ENCODE measurements at places on chromosomes 6 and 20.
A peak's percentile ranks its signal among the peaks of the same experiment; 100 is the strongest.

DNA sequence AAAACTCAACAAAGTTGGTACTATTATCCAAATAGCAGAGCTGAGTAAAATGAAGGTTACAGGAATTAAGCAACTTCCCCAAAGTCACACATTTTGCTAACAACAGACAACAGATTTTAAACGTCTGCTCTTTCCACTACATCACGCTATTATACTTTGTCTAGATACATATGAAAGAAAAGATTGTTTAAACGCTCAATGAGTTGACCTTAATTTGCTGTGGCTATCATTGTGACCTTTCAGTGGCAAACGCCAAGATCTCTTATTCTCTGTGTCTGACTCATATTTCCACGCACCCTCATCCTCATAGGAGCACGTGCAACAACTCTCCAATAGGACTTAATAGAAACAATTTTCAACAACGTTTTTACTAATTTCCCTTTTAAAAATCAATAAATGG, 540.1 kb downstream of the MAFB start:
- no peak for DNase-seq

- DNase-seq = no peak
Observed at GRCh38 chr6:113901482-113901881, 44.3 kb downstream of the MARCKS start.

DNA sequence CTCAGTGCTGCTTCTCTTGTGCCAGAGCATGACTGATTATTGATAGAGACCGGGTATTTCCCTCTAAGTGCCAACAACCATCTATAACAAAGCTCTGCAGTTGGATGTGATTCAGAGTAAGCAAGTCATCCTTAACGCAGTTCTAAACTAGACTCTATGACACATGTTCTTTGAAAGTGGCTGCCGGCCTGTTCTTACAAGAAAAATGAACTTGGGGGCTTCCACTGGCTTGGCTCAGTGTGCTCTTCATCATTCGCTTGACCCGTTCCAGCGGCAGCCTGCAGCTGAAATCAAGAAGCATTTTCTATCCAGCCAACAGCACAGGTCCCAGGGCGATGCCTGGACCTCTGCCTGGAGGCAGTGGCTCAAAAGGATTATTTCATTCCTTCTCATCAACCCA, 29.8 kb downstream of the GFOD1 start:
- no peak for DNase-seq

GRCh38 chr20:61646453-61646852, 394.4 kb downstream of the CDH4 start:
- DNase-seq = no peak

- no peak for DNase-seq
Observed at GRCh38 chr20:36092398-36093024, 62.0 kb upstream of the EPB41L1 start.

DNA sequence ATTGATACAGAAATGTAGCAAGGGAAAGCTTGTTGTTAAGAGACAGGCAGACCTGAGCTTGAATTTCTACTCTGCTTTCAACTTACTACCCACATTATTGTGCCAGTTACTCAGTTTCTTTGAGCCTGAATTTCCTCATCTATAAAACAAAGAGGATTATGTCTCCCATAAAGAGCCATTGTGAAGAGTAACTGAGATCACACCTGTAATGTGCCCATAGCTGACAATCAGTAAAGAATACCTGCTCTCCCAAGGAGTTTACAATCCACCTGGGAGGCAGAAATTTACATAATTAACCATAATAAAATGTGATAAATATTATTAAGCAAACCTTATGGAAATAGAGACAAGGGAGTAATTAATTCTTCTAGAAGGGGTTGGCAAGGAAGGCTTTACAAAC, 204.9 kb downstream of the EPM2A start:
- no peak for DNase-seq

GRCh38 chr6:33862536-33862935, 58.7 kb upstream of the MLN start:
- no peak for DNase-seq

GRCh38 chr20:3031524-3032147, 11.8 kb upstream of the GNRH2 start:
- no peak for DNase-seq

DNA sequence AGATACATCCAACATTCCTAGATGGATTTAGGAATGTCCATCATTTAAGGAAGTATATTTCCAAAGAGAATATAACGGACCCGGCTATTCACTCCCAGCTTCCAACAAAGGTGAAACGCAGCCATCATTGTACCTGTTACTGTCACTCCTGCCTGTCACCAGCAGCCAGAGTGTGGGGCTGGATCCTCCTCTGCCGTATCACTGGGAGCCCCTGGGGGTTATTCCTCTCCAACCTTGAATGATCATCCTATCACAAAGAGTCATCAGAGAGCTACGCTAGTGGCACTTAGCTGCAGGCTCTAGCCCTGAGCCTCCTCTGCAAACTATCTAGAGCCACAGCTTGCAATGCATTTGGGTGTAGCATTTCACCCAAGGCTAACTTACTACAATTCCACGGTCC, 73.6 kb upstream of the NHSL1 start:
- no peak for DNase-seq

- no peak for DNase-seq
Observed at GRCh38 chr6:153074761-153075160, 56.3 kb downstream of the RGS17 start.

GRCh38 chr20:47086316-47086715, 191.7 kb downstream of the EYA2 start:
- DNase-seq = no peak

GRCh38 chr6:86937219-86938079, at the start of gene HTR1E:
HTR1E (plus strand) TSS chr6:86937528; CDS start chr6:87015335, 77,807 bp downstream.
- DNase-seq = no peak

- peak; percentile 33 for DNase-seq
Observed at GRCh38 chr20:38353316-38353715, 7.0 kb downstream of the LBP start.

DNA sequence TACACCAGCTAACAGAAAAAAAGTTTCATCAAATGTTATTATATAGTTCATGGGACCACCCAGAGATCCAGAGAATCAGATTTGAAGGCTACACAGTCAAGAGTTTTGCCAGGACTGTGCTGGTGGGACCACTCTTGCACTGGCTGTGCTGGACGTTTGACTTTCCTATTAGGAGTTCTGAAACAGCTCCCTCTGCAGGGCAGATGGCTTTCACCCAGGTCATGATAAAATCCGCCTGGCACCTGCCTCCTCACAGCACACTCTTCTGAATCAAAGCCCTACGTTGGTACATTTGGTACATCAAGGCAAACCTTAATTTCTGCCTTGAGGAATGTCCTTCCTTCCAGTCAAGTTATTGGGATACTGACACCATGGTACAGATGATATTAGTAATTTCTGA, 302.1 kb downstream of the ZNF217 start:
- DNase-seq = no peak

DNA sequence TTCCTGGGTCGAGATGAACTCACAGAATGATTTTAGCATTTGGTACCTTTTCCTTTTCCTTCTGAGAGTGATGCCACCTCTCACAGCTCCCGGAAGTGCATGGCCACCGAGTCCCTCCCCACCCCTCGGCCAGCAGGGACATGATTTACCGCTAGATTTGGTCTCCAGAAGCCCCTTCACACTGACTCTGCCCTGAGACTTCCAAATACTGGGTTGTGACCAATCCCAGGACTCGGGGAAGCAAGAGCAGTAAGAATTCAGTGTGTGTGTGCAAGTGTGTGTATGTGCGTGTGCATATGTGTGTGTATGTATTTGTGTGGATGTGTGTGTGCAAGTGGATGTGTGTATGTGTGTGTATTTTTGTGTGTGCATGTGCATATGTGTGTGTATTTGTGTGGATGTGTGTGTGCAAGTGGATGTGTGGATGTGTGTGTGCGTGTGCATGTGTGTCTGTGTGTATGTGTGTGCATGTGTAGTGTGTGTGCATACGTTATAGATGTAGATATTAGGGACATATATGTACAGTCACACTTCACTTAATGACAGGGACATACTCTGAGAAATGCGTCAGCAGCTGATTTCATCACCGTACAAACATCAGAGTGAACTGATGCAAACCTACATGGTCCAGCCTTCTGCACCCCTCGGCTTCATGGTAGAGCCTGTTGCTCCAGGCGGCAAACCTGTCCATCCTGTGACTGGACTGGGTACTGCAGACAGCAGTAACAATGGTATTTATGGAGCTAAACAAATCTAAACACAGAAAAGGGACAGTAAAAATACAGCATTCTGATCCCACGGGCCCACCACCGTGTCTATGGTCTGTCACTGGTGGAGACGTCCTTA, 374.5 kb downstream of the TAF4 start:
- no peak for DNase-seq

GRCh38 chr20:57794600-57795341, 85.0 kb upstream of the PMEPA1 start:
- DNase-seq = no peak

- DNase-seq = no peak
Observed at GRCh38 chr20:2795451-2795850, 5.0 kb downstream of the CPXM1 start.

- DNase-seq = no peak
Observed at GRCh38 chr6:70280400-70280853, 22.5 kb downstream of the COL9A1 start.

DNA sequence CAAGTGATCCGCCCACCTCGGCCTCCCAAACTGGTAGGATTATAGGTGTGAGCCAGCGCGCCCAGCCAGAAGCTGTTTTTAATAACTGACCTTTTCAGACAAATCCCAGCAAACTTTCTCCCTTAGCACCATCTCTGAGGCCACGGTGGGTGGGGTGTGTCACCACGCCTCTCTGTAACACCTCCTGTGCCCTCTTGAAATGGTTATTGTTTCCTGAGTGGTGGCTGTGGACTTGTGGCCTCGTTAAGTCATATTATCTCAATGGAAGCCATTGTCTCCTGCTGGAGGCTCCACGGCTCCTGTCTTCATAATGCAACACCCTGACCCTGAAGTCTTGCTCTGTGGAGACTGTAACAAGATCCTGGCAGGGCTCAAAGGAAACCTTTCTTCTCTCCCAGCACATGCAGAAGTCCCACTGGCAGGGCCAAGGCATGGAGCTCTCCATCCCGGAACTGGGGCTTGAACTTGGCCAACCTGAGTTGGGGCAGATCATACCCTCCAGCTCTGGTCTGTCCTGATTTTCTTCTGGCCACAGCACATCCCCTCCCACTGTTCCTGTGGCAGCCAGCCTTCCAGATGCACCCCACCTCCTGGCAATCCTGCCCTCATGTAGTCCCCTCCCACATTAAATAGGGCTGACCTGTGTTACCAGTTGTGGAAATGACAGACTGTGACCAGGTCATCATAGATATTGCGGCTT, 81.1 kb downstream of the SNX5 start:
- no peak for DNase-seq

GRCh38 chr6:168197636-168198301, 118.8 kb upstream of the FRMD1 start:
- DNase-seq = no peak

DNA sequence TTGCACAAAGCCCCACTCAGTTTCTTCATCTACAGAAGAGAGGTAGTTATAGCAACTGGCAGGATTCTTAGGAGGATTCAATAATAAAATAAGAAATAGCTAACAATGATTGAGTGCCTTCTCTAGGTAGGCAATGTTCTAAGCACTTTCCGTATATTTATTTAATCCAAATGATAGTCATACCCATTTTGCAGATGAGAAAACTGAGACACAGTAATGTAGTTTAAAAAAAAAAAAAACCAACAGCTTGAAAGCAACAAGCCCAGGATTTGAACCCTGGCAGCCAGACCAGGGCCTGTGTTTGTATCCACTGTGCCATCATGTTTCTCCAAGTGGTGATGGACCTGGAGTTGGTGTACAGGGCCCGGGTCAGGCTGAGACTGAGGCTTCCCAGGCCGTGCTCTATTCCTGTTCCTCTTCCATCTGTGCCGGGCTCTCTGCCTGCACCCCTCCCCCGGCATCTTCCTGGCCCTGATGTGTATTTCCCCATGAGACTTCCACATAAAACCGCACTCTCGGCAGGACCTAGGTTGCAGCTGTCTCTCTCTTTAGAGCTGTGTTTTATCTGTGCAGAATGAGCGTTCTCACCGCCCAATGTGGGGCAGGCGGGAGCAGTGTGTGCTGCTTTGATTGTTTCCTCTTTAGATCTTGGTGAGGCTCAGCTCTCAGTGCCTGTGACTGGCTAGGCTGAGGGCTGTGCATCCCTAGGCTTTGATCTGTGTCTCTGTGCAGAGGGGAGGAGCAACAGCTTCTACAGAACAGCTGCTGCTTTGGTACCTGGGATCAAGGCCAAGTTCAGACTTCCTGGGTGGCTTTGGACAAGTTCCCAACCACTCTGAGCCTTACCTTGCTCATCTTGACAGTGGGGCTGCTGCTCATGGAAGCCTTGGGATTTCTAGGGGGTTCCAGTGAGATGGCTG, 49.5 kb downstream of the TOX2 start:
- peak; percentile 61 for DNase-seq

DNA sequence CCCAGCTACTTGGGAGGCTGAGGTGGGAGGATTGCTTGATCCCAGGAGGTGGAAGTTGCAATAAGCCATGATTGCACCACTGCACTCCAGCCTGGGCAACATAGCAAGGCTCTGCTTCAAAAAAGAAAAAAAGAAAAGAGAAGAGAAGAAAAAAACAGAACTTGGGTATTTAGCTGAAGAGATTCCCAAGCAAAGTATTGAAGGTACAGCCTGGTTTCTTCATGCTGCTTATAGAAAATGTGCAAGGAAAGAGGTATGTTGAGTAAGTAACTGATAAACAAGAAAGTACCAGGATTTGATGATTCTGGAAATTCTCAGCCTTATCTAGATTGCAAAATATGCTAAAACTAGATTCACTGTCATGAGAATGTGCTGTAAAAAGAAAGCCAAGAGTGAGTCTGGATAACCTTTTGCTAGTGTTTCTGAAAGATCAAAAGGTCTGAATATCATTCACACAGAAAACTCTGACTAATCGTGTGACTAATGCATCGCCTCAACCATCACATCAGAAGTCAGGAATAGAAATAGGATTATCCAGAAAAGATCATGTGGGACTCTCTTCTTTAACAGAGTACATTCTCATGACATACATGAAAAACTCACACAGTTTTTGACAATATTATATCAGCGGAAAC, 32.4 kb upstream of the NOP56 start:
- DNase-seq = no peak

- DNase-seq = peak; percentile 47
Observed at GRCh38 chr6:154234019-154234772, 122.4 kb downstream of the IPCEF1 start.

DNA sequence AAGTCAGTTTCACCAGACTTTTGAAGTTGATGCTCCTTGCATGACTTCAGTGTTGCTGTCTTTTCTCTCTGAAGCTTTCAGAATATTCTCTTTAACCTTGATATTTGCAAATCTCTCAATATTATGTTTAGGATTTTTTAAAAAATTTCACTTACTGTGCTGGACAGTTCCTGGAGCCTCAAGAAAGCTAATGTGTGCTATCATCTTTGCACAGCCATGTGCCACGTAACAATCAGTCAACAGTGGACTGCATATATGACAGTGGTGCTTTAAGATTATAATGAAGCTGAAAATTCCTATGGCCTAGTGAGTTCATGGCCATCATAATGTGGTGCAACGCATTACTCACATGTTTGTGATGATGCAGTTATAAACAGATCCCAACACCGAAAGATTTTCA, 59.1 kb upstream of the OGFRL1 start:
- no peak for DNase-seq

- DNase-seq = no peak
Observed at GRCh38 chr6:87738000-87738399, 36.0 kb upstream of the AKIRIN2 start.
